Stimulated activated CD8-positive, alpha-beta memory T cell treated with anti-CD3 and anti-CD28 coated beads, Interleukin-4, amount 100 ng/mL, for 1 hour (primary cell): ENCODE measurements at places on chromosomes 4 and X.

DNA sequence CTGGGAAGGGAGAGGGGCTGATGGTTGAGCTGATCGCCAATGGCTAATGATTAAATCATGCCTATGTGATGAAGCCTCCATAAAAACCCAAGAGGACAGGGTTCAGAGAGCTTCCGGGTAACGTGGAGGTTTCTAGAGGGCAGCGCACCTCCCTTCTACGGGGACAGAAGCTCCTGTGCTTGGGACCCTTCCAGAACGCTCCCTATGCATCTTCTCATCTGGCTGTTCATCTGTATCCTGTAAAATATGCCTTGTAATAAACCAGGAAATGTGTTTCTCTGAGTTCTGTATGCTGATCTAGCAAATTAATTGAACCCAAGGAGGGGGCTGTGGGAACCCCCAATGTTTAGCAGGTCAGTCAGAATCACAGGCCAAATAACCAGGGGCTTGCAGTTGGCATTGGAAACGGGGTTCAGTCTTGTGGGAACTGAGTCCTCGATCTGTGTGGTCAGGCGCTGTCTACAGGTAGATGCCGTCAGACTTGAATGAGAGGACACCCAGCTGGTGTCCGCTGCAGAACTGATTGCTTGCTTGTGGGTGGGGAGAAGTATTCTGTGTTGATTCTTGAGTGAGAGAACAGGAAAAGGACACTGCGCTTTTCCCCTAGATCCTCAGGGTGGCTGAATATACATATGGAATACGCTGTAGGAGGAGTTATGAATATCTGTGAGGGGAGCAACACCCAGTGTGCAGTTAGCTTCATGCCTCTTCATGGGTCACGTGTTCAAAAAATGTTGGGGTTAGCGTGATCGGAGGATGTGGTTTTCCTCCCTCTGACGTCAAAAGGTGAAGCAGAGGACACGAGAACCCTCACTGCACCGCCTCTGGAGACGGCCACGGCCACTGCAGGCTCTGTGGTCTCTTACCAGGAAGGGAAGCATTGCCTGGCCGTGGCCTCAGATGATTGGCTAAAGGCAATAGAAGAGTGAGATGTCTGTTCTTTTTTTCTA lies 29.2 kb downstream of the HTT-AS start:
- DNase-seq = peak; percentile 55

GRCh38 chrX:53616946-53617345 lies 69.6 kb downstream of the HUWE1 start:
- DNase-seq = no peak

GRCh38 chr4:71944956-71945355 lies 86.8 kb upstream of the NPFFR2 start:
- no peak for DNase-seq

DNA sequence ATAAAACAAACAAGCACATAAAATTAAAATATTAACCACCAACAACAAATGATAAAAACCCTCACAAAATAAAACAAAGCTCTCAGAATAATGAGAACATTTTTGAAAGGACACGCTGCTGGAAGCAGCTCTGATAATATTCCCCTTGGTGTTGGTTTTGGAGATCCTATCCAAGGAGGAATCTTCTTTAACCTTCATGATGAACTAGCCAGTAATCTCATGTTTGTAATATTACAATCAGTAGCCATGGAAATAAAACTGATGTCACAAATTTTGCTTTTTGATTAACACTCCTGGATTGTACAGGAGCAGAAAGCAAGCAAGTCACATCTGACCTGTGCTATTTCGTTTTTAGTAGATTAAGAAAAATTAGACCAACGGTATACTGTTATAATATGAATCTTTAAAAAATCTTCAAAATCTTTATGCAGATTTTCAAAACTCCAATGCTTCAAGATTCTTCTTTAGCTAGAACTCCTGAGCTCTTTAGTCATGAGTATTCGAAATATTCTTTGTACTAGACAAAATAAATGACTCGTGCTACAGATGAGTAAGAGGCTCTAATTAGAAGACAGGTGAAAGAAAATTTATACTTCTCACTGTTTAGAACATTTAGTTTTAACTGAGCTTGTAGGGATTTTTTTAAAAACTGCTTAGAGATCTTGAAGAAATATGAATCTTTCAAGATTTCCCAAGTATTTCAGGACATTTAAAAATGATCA lies 154.1 kb downstream of the RASL11B start:
- DNase-seq = no peak

- DNase-seq = no peak
Measured at GRCh38 chr4:168164915-168165548, 72.7 kb downstream of the ANXA10 start.

DNA sequence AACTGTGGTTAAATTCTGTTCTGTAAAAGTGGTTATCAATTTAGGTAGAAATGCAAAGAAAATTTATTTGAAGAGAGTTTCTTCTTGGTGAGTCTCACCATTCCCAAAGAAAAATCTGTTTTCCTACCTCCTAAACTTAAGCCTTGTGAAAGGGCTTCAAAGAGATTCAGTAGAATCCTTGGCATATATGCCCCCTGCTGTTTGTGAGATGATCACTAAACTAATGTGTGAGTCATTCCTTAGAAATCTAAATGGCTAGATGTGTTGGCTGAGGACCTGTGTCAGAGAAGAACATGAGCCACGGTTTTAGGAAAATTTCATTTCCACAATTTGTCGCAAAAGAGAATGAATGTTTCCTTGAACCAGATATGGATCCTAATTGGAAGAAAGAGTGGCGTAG lies 260.9 kb downstream of the SLC7A11 start:
- DNase-seq = no peak

- no peak for DNase-seq
Measured at GRCh38 chrX:10922159-10922558, 189.0 kb upstream of the HCCS start.

- no peak for DNase-seq
Measured at GRCh38 chr4:114368751-114369150, 229.9 kb upstream of the UGT8 start.

DNA sequence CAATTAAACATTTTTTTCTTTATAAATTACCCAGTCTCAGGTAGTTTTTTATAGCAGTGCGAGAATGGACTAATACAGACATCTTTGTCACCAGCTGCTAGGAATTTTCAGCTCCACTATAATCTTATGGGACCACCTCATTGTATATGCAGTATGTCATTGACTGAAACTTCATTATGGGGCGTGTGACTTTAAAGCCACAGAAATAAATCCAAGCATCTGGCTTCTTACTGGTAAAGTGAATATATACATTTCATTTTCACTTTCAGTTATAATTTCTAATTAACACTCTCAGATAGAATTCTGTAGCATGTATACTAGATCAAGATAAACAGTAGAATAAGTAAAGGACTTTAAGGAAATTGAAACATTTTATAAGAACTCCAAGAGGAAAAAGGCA lies 21.9 kb downstream of the IL15 start:
- no peak for DNase-seq

GRCh38 chr4:70564033-70564432 lies 28.0 kb upstream of the AMBN start:
- no peak for DNase-seq

GRCh38 chrX:14354521-14354920 lies 174.8 kb upstream of the GLRA2 start:
- no peak for DNase-seq

DNA sequence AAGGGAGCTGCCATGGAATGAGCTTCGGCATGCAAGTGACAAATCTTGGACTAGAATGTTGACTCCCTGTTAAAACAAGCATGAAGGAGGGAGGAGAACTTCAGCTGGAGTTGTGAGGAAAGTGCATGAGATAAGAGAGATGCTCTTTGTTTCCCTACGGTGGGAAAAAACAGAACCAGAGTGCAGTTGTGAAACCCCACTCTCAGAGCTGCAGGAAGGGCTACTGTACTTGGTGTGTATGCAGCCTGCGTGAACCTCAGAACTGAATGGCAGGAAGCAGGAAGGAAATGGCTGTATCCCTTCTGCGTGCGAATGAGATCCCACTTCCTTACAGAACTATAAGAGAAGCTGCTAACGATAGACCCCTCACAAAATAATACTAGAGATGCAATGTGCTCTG lies 57.2 kb downstream of the EGF start:
- DNase-seq = no peak

DNA sequence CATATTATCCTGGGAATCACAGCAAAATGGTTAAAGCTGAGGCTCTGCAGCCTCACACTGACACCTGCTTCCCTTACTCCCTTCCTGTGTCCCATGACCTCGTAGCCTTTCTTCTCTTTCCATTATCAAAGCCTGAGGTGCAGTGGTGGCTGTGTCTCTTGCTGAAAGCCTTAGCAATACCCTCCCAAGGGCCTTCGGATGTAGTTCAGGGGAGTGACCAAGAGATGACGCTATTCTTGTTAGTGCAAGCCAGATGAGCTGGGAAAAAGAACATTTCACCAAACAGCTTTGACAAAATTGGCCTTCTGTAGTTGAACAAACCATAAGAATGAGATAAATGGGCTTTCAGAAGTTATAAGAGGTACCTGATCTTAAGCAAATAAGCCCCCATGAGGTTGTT lies 31.6 kb downstream of the SMIM10L2A start:
- DNase-seq = no peak

- no peak for DNase-seq
Measured at GRCh38 chrX:134010690-134011089, 25.3 kb upstream of the GPC3 start.

DNA sequence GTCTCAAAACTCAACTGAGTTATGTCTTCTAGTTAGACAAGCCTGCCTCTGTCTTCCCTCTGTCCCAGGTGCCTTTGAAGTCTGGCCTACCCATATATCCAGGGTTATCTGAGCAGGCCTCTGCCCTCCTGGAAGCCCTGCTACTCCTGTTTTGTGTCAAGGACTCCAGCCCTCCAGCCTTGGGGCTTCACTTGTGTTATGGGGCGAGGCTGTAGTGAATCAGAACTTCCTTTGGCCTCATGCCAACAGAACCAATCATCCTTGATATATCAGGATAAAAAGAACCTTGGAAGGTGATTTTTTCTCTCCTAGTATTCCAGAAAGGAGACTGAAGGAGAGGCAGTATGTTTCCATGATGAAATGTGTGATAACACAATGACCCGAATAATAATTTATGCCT lies 8.9 kb upstream of the ADGRG4 start:
- DNase-seq = no peak
